Anterior cingulate cortex (tissue), 58 donors: ENCODE measurements at places on chromosomes 4 and X.

DNA sequence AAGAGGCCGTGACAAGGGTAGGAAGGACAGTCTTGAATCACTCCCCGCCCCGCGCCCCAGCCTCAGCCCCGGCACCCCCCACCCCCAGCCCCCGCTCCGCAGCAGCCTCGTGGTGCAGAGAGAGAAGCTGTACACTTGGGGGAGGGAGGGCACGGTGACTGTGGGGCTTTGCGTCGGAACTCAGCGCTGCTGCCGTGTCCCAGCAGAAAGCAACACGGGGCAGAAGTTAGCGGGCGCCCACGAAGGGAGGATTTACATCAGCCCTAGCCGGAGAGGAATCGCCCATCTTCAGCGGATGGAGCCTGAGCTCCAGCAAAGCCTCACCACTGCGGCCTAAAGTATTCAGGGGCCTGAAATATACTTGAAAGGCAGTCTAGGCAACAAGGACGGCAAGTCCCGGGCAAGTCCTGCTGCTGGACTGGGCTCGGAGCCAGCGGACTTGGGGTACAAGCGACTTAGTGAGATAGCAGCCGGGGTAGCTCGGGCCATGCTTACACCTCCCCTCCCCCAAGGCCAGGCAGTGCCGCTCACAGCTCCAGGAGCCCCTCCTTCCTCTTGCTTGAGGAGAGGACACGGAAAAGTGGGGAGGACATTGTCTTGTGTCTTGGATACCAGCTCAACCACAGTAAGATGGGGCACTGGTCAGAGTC, 18.5 kb upstream of the OPN1LW start:
- no peak for DNase-seq

DNA sequence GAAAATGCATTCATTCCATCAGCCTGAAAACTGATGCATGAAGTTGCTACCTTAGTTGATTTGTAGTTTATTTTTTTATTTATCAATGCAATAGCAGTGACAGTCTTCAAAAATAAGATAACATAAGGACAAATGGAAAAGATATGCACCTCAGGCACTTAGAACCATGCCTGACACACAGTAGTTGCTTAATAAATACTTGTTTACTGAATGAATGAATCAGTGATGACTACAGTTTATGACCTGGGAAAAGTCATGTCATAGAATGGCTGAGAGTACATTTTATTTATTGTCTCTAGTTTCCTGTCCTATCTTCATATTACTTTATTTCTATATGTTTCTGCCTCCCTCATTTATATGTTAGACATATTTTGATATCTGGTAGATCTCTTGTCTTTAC, 171.8 kb downstream of the TLL1 start:
- DNase-seq = no peak

- DNase-seq = no peak
Observed at GRCh38 chrX:109952050-109952449, 50.9 kb upstream of the TMEM164 start.

GRCh38 chr4:127889903-127890302, 9.2 kb downstream of the PLK4 start:
- no peak for DNase-seq

- DNase-seq = no peak
Observed at GRCh38 chr4:38163216-38164006, 203.2 kb downstream of the PTTG2 start.

DNA sequence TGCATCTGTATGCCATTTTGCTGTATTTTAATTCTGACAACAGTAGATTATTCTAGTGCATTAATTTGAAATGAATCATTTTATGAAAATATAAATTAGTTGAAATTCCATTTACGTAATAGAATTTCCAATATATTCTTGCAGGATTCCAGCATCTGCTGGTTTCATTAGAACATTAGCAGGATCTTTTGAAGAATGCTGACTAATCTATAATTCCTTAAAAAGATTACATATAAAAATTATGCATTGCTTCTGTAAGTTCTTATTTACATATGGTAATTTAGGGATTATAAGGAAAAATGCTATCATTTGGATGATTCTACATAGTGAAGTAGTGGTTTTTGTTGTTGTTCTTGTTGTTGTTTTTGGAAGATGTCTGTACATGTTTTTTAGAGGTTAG, 182.2 kb upstream of the GNPDA2 start:
- no peak for DNase-seq

- no peak for DNase-seq
Observed at GRCh38 chrX:85108165-85108564, 104.5 kb downstream of the APOOL start.

- DNase-seq = no peak
Observed at GRCh38 chrX:134338527-134338926, 101.5 kb downstream of the CCDC160 start.

DNA sequence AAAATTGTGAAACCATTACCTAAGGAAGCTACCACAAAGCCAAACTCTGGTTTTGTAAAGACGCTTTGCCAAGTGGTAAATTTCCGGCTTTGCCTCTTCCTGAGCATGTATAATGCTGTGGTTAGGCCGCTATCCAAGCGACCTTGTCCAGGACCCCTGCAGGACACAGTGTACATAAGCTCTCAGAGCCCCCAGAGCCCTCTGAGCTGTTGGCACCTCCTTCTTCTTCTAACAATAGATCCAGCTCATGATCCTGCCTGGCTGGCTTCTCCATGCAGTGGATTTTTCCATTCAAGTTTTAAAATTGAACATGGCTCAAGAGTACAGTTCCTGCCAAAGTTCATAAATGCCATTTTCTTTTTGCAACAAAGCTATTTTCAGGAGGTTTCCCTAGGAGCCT, 326.7 kb downstream of the MAPK10 start:
- DNase-seq = no peak

GRCh38 chr4:3766036-3766784, at the start of gene ADRA2C:
Gene ADRA2C, plus strand, starts transcription at chr4:3766385. Its CDS starts 222 bp downstream, at chr4:3766607.
- no peak for DNase-seq

DNA sequence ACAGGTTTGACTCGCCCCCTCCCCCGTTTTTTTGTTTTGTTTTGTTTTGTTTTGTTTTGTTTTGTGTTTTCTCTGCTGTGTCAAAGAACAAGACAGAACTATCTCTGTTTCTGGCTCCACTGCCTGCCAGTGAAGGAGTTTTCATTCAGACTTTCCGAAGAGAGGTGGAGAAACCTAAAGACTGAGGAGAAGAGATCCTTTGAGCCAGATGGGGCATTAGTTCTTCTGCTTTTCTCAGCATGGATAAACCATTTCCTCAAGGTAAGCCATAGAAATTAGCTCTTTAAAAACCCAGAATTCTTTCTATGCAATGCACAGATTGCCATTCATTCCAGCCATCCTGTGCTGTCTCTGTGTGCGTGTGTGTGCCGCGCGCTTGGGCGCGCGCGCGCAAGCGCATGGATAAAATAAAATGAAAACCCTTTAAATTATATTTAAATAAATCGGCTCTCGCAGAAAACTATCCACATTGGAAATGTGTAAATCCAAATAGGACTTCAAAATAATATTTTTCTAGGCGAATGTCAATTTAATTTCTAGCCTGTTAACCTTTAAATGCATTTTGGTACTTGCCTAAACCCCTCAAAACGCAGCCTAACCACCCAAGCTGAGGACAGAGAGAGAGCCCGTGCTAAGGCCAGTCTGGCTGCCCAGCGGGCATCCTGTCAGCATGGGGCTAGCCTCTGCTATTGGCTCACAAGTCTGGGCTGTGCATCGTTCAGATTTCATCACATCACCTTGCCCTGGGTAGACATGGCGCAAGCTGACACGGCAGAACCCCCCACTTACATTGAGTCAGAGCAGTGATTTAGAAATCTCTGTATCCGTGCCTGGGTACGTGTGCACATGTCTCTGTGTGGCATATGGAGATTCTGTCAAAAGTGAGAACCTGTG, 113.0 kb upstream of the VAMP7 start:
- no peak for DNase-seq

DNA sequence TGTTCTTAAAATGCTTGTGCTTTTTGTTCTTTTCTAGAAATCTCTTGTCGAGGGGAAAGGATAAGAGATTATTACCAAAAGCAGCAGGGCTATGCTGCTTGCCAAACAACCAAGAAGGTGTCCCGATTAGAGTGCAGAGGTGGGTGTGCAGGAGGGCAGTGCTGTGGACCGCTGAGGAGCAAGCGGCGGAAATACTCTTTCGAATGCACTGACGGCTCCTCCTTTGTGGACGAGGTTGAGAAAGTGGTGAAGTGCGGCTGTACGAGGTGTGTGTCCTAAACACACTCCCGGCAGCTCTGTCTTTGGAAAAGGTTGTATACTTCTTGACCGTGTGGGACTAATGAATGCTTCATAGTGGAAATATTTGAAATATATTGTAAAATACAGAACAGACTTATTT, 81.5 kb upstream of the PACRGL start:
- DNase-seq = no peak

DNA sequence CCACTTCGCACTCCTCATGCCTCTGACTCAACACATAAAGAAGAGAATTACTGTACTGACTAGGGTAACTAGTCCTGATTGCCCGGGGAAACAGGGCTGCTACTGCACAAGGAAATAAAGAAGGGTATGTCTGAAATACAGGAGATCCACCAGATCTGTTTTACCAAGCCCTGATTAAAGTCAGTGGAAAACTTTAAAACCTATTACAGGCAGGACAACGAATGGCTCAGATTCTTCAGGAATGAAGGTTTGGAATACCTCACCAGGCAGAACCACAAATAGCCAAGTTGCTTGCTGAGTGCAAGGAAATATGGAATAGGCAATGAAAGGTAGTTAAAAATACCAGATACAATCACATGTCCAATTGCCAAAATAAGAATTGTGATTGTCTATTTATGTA, 17.3 kb downstream of the LAMTOR3 start:
- DNase-seq = no peak

- no peak for DNase-seq
Observed at GRCh38 chrX:29617725-29618124, 597.6 kb upstream of the MAGEB2 start.

- DNase-seq = peak; percentile 6
Observed at GRCh38 chr4:188660796-188661195, 521.6 kb downstream of the TRIML1 start.

GRCh38 chr4:66609014-66609413, 936.3 kb downstream of the CENPC start:
- no peak for DNase-seq

- no peak for DNase-seq
Observed at GRCh38 chr4:101670370-101670769, 120.2 kb upstream of the BANK1 start.

DNA sequence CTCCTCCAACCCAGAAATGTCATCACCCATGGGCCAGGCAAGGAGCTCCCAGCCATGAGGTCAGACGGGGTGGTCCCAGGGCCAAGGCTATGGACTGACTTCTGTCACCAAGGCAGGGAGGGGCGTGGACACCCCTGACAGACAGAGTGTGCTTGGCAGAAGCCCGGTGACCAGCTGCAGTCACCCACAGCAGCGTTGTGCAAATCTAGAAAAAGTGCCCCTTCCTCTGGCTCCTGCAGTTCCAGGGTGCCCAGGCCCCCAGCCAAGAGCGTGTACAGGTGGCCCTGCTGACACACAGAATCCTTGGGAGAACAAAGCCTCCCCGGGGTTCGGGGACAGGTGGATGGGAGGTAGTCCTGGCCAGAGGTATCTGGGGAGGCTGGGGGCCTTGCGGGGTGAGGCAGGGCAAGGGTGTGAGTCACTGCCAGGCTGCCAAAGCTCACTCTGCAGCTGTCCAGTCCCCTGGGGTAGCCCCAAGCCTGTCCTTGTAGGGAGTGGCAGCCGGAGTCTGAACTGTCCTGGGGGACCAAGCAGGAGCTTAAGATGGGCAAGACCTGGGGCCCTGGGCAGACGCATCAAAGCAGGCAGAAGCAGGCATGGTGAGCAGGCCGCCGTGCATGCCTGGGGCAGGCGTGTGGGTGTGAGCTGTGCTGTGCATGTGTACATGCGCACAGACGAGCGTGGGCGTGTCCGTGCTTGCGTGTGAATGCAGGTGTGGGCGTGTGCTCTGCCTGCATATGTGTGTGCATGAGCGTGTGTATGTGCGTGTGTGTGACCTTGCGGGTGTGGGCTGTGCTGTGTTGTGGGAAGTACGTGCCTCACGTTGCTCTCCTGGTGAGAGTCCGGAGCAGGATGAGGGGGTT, 3.3 kb downstream of the MYL5 start:
- peak; percentile 56 for DNase-seq
